ENCODE measurements at places on chromosomes 11 and 22. TPM values are rescaled to one million over a fixed set of nuclear protein-coding genes. Genes with fewer than 3 reads are reported as not detected.

DNA sequence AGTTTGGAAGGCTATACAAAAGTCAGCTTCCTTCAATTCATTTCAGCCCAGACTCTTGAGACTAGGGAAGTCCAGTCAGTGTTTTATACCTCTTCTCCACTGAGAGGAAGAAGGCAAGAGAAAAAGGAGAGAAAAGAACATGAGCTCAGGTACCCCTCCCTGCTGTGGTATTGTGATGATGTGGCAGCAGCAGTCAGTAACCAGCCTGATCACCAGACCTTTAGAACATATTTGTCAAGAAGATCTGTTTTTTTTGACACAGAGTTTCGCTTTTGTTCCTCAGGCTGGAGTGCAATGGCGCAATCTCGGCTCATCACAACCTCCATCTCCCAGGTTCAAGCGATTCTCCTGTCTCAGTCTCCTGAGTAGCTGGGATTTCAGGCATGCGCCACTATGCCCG lies 21.2 kb upstream of the RPS13 start:
- DNase-seq, result no peak

The YDJC gene
- 26.7 TPM for total RNA-seq

The ELMOD1 gene
- 3.3 TPM for total RNA-seq

DNA sequence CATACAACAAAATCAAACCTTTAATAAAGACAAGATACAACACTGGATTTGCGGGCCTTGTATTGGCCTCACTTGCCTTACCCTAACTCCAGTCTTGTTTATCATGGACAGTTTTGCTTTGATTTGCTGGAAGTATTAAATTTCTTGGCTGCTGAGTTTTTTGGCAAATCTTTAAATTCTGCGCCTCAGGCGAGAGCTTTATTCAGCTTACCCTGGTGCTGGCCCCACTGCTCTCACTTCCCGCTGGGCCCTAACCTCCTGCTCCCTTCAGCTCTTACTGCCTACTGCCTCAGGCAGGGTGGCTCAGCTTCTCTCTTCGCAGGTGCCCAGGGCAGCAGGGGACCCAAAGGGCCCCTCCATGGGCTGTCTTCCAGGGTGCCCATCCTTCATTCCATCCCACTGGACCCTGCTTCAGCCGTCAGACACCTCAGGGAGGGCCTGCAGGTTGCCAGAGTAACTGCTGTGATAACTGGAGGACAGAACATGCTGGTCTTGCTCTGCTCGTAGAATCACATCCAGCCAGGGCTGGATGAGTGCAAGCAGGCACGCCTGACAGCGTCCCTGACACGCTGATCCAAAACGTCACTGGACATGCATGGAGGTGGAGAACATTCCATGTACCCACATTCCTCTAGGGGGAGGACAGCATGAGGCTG lies 45.7 kb upstream of the TUB start:
- DNase-seq, result no peak

DNA sequence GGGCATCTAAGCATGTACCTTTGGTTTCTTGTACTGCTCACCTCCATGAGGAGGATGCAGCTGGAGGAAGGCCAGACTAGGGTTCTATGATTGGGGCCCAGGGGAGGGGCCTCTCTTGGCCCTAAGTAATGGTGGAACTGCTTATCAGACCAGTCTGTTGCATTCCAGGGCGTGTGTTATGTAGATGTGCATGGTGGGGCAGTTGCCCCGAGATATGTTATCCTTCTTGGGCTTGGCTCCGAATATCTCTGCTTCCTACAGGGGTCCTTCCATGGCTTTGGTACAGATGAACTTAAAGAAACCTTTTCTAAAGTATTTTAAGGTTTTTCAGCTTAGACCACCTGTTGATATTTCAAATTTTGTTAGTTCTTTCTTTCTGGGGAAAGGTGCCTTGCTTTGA lies 126.0 kb downstream of the SWAP70 start:
- no peak for DNase-seq

The NXPE1 gene
- total RNA-seq, result not detected

The CARD16 gene
- total RNA-seq, result 105 TPM

GRCh38 chr11:23727794-23728193 lies 769.1 kb upstream of the LUZP2 start:
- peak; percentile 39 for DNase-seq

DNA sequence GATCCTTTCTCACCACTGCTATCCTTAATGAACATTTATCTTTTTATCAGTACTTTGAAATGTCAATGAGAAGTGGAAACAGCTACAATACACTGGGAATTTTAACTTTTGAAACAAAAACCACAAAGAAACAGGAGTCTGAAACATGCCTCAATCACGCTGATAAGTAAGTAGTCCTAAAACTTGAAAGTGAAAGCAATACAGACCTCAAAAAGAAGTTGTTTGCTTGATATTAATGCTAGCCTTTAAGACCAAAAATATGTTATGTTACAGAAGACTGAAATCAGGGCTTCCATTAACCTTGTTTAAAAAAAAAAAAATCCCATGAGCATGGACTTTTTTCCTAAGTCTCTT lies 21.3 kb downstream of the PHF21A start:
- DNase-seq, result peak; percentile 23

DNA sequence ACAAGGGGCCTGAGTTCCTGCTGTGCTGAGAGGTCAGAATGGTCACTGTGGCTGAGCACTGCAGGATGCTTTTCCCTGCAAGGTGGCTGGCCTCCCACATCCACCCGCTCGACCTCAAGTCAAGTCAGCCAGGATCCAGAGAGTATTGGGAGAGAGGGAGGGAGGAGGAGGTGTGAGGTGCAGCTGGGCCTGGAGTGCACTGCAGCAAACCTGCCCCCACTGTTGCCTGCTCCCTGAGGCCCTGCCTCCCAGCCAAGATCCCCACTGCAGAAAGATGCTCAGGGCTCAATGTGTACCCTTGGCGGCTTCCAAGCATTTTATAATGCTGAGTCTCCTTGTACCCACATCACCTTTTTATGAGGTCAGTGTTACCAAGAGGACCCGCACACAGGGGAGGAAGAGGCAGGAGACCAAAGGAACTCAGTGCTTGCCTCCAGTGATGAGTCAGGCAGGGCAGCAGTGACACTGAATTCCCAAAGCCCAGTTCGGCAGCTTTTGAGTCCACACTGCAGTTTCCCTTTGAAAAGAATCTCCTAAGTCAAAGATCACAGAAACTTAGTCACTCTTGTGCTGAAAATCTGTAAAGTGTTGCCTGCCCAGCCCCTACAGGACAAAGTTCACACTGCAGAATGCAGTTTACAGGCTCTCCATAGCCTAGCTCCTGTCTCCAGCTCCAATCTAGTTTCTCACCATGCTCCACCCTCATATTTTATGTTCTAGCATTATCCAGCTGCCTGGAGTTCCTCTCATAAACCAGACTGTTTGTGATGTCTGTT lies 3.1 kb downstream of the ENDOD1 start:
- DNase-seq, result no peak

DNA sequence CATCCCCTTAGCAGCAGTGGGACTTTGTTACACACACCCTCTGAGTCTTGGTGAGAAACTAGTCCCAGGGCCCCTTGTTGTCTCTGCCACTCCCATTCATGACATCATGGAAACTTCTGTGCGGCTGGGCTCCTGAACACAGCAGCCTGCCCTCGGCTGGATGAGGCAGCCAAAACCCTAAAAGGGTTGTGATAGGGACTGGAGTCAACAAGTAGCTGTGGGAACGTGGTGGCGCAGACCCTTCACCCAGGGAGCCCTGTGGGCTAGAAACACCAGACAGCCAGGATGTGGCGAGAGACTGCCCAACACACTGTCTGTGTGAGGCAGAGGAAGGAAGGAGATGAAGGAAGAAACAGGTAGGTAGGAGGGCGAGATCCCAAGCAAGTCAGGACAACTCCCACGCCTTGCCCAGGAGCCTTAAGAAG lies 3.9 kb downstream of the CD3D start:
- DNase-seq, result peak; percentile 39

The PRODH gene
- not detected for total RNA-seq

The HIRA gene
- 9.6 TPM for total RNA-seq

DNA sequence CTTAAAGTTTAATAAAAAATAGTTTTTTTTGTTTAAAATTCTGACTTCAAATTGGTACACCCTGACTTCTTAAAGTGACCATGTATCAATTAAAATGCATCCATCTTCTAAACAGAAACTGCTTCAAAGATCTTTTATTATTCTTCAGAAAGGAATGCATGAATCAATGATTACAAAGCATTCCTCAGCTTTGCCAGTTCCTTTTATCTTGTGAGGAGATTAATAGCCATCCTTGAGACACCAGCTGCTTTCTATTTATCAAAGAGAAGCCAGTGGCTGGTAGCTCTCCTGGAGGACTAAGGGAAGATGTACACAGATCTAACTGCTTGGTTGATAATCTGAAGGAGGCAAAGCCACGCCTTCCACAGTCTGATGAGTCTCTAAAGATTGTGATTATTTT lies 2222.5 kb downstream of the LRRC4C start:
- no peak for DNase-seq

DNA sequence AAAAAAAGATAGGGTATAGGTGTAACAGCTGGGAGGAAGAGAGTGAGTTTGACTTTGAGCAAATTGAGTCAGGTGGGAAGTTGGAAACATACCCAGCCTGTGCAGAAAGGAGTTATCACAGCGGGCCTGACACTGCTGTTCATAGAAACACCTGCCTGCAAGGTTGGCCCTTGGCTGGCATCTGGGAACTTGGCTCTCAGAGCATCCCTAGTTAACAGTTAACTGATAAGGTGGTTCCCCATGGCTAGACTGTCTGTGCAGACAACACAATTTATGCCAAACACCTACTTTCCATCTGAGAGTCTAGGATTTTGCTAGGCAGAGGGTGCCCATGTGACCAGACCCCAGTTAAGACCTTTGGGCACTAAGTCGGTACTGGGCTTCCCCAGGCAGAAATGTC lies 31.4 kb downstream of the ADAMTS8 start:
- DNase-seq, result no peak

The MMP12 gene
- total RNA-seq, result 1.5 TPM

- DNase-seq, result no peak
These were observed 29.8 kb downstream of the LIF start for GRCh38 chr22:30216710-30217109.

DNA sequence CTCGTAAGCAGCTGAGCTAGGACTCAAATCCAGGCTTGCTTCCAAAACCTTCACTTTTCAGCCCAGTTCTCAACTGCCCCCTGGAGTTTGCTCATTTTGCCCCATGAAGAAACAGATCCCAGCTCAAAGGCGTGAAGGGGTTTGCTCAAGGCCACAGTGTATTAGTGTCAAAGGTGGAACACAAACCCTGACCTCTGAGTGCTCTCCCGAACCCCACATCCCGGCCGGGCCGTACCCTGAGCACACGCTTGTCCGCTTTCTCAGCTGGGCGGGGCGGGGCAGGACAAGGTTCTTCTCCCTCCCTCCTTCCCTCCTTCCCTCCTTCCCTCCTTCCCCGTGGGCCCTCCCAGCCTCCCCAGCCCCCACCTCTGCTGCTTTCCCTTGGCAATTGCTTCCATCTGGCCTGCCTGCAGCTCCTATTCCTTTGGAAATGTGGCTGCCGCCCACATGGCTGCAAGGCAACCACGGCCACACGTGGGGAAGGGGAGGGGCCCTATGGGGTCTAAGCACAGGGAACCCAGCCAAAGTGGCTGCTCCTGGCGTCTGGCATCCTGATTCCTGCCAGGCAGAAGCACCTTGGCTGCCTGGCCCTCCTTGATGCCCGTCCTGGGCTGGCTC lies 4.1 kb downstream of the ST3GAL4 start:
- DNase-seq, result peak; percentile 92

DNA sequence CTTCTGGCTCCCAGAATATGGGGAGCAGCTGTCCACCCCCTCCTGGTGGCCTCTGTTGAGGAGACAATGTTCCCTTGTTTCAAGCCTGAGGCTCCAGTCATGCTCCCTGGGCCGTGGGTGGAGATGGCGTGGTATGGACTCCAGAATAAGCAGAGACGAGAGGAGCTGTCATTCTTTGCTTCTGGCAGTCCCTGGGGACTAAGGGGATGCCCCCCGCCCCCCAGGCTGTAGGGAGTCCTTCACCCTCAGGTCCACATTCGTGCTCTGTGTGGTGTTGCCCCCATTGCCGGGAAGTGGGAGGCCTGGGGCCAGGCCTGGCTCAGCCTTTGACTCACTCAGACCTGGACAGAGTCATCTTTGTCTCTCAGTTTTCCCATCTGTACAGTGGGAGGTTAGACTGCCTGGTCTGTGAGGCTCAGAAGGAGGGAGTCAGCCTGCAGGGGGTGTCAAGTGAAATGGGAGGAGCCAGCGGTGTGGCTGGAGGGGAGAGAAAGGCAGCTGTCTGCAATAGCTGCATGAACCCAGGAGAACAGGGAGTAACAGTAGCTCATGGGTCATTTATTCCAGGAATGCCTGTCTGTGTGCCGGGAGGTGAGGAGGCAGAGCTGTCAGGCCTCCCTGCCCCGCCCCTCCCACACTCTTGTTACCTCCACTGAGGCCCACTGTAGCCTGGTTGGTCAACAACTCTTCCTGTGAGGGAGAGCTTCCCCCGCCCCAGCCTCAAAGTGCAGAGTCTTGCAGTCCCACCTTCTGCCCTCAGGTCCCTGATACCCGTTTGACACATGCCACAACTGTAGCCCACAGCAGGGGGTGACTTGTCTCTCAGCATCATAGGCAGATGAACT lies 6.3 kb downstream of the ARHGEF17 start:
- DNase-seq, result no peak

The ALDH3B2 gene
- not detected for total RNA-seq

The SCGB1C1 gene
- total RNA-seq, result not detected

DNA sequence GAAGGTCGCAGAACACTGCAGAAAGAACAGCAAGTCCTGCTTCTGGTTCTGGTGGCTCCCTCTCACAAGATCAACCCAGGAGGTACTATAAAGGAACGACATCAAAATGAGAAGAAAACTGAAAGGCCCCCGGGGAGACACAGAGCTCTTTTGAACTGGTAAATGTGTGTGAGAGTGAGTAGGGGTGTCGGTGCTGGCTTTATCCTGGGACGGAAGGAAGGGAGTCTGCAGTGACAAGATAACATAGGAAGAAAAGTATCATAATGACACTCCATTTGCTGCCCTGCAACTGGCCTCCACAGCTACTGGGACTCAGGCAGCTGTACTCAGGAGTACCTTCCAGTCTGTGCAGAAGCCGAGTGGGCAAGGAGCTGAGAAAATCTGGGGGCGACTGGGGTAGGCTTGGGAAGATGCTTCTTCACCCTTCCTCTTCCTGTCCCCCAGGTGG lies 60.9 kb downstream of the ENTHD1 start:
- no peak for DNase-seq

DNA sequence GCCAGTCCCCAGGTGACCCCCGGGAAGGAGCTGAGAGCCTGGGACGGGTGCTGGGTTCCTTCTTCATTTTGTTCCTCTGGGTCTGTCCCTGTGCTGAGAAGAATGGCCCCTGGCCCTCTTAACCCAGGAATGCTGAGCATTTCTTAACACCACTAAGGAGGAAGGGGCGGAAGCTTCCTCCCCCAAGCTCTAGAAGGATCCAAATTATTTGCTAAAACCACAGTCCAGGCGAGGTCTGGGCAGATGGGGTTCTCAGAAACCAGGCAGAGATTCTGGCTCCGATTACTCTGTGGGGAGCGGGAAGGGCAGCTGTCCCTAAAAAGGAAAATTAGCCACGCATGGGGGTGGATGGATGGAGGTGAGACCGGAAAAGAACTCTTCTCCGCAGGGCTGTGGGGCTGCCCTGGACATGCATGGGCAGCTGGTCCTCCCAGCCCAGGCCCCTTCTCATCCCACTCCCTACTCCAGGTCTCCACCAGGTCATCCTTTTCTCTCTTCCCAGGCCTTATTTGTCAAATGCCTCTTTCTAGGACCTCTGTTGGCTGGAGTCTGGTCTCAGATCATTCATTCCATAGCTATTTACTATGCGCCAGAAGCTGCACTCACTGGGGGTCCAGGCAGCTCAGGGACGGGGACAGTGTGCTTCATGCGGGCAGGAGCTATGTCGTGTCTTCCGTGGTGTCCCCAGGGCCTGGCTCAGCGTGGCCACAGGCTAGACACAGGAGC lies 45.0 kb upstream of the MYH9 start:
- DNase-seq, result no peak

The ACTN3 gene
- not detected for total RNA-seq

The MICAL2 gene
- 52.1 TPM for total RNA-seq

- DNase-seq, result no peak
These were observed 83.1 kb downstream of the PHF21B start for GRCh38 chr22:44926491-44927415.
